H1 (cell line): ENCODE measurements at places on chromosomes 11 and 22. TPM values are rescaled to one million over a fixed set of nuclear protein-coding genes. Genes with fewer than 3 reads are reported as not detected.

RBX1 gene
- 74.4 and 76.5 TPM in 2 replicates for total RNA-seq

NUDT22 gene
- total RNA-seq, result 43.4 and 51.5 TPM in 2 replicates

CYB5R2 gene
- total RNA-seq, result 50.4 and 53.0 TPM in 2 replicates

FOLR1 gene
- 0.55 TPM in 1 of 2 replicates, not detected in the other for total RNA-seq

DNA sequence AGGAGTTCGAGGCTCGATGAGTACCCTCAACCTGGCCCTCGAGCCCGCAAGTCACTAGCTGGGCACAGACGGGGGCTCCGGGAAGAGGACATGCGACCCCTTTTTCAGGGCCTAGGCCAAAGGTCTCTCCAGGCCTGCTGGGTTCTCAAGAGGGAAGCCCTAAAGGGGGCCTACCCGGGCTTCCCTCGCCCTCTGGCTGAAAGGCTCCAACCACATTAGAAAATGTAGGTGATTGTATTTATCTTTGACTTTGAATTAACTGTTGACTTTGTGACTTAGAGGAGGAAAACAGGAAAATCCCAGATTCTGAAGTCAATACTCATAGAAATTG is 7.3 kb upstream of the PAX6 start:
- H3K27me3 ChIP-seq, result peaks cover 95% of the 10 kb centered on the region
- DNase-seq, result no peak
- peak overlapping the region; percentile 45 for H3K4me3 ChIP-seq
- no peak overlapping the region for H3K27ac ChIP-seq
